ENCODE measurements at places on chromosomes 2 and 18.

GRCh38 chr2:241373446-241373845, 17.4 kb downstream of the FARP2 start:
- DNase-seq: no peak

DNA sequence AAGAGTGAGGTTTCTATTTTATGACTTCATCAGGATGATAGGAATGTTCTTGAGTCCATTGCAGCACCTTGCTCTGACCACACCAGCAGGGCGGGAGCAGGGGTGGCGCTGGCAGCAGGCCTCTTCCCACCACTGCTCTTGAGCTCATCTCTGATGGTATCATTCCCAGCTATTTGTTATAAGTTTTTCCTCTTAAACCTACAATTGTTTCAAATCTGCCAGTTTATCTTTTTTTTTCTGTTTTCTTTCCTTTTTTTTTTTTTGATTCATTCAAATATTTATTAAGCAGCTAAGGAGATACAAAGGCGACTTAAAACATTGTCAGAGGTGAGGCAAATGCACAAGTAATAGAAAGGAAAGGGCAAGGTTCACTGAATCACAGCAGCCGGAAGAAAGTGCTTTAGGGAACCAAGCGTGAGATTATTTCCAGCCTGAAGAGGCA, 28.7 kb downstream of the NIFK start:
- DNase-seq: no peak

DNA sequence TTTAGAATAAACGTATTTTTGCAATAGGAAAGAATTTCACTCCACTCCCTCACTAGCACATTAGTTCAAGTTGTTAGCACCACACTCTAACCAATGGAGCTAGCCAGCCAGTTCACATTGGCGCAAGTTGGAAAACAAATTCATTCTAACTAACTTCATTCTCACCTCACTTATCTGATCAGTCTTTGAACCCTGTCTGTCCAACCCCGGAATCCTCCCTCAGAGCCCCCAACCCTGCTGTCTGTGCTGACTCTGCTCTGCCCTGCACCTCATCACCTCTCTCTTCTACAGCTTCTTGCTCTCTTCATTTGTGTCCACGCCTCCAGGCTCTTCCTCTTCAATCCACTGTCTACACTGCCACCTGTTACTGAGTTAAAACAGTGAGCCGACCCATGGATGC, 356.5 kb downstream of the IRS1 start:
- no peak for DNase-seq

- no peak for DNase-seq
Observed at GRCh38 chr18:24420551-24420950, 5.9 kb upstream of the IMPACT start.

DNA sequence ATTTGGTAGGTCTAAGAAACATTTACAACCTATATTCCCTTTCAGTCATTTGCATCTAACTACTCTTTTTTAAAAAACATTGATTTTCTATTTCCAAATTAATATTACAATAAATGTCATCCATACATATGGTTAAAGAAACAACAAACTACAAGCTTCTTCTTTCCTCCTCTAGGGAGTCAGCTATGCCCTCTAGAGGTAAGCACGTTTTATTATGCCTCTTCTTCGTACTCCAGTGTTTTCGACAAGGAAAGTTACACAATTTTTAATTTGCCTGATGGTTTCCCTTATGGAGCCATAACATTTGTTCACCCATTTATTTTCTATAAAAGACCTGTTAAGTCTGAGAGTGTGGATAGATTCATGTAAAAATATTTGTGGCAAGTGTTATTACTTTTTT, 183.4 kb upstream of the CDH7 start:
- DNase-seq: no peak

DNA sequence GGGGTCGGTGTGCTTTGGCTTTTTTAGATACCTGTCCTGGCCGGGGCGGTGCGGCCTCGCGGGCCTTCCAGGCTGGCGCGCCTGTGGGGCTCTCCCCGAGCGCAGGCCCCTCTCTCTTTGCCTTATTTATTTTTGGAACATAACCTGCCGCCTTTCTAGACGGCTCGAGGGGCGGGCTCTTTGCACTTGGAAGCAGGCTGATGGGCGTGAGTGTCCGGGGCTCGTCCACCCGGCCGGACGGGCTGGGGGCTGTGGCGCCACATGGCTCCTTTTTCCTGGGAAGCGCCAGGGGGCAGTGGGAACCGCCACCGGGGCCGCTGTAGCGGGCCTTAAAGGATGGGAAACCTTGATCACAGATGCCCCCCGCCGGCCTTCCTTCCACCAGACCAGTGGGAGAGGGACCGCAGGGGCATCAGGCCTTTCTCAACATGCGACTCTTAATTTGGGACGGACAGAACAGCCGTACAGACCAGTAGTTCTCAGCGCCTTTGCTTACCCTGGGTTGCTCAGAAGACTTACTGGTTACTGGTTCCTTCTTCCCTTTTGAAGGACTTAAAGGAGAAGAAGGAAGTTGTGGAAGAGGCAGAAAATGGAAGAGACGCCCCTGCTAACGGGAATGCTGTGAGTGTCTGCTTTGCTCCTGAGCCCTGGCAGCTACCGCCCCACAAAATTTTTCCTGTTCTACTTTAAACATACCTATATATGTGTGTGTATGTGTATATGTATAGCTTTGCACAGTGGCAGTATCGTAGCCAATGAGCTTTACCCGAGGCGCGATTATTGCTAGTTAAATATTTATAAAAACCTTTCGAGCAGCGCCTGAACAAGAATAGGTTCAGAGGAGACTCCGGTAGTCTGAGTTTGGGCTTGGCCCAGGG, 2.7 kb downstream of the PTMA start:
- no peak for DNase-seq

DNA sequence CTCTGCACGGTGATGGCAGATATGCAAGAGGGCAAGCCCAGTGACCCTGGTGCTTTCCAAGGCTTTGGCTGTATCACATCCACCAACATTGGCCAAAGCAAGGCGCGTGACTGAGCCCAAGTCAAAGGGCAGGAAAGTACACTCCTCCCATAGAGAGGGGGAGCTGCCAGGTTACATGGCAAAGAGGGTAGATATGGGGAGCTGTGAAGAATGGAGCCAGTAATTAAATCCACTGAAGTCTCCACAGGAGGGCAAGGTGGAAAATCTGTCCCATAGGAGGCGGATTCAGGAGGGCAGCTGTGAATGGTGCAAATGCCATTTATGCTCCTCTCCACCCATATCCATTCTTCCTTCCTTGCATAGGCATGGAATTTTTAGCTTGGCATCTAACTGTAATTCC, 44.6 kb upstream of the THOC1 start:
- no peak for DNase-seq

DNA sequence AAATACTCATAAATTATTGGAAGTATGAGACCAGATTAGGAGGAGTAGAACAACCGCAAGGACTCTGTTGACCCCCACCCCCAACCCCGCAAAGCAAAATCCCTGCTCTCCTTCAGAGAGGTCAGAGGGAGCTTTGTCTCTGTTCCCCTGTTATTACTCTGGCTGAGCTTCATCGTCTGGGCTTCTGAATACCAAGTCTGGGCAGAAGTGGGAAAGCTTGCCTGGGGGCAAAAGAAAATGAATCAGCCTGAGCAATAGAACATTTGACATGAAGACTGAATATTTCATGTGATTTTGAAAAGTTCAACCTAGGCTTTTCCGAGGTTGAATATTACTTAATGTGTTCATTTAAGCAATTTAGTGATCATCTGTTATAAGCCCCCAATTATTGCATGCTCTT, 114.6 kb upstream of the ARHGAP28 start:
- no peak for DNase-seq

GRCh38 chr2:23745726-23746105, 181.2 kb downstream of the ATAD2B start:
- peak; percentile 52 for DNase-seq

- DNase-seq: no peak
Observed at GRCh38 chr2:189527812-189528592, 52.6 kb downstream of the SLC40A1 start.

GRCh38 chr2:170248574-170249393, 70.8 kb downstream of the MYO3B start:
- no peak for DNase-seq

DNA sequence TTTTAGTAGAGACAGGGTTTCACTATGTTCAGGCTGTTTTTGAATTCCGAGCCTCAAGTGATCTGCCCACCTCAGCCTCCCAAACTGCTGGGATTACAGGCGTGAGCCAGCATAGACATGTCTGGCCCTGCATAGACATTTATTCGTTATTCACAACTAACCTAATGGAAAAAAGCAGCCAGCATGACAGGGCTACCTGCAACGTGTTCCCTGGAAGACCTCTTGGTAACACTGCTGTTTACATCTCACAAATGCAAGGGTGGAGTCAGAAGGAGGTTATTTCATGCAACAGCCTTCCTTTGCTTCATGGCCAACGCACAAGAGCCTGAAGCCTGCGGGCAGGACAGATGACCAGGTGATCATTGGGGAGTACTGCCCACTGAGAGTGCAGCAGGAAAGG, 9.2 kb downstream of the SERPINE2 start:
- DNase-seq: no peak

GRCh38 chr2:118668431-118669424, 178.7 kb downstream of the EN1 start:
- peak; percentile 83 for DNase-seq

- DNase-seq: no peak
Observed at GRCh38 chr2:38438883-38439612, 62.0 kb upstream of the ATL2 start.

- DNase-seq: no peak
Observed at GRCh38 chr18:25349926-25350487, 2.0 kb downstream of the ZNF521 start.

DNA sequence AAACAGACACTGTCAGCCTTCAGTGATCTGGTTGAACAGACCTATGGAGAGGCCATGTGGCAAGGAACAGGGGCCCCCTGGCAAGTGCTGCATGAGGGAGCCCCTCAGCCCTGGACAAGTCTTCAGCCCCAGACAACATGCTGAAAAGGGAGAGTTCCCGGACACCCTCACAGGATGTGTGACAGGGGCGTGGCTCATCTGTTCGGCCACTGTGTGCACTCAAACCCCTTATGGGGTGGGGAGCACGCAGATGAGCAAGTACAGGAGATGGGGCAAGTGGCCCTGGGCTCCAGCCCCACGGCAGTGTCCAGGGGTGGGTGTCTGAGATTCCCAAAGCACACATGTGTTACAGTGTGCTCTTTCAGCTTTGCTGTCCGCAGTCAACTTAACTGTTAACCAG, 35.4 kb upstream of the MPPE1 start:
- no peak for DNase-seq

GRCh38 chr18:47779381-47779780, 151.1 kb downstream of the SMAD2 start:
- no peak for DNase-seq

- DNase-seq: no peak
Observed at GRCh38 chr18:35469725-35470124, 28.0 kb downstream of the INO80C start.

- no peak for DNase-seq
Observed at GRCh38 chr18:3773303-3773702, 323.3 kb downstream of the TGIF1 start.

GRCh38 chr18:80103231-80103630, 5.8 kb upstream of the ADNP2 start:
- DNase-seq: peak; percentile 38

GRCh38 chr2:161990741-161991140, 83.3 kb downstream of the DPP4 start:
- DNase-seq: peak; percentile 78

- DNase-seq: peak; percentile 89
Observed at GRCh38 chr2:174682578-174683391, 81.5 kb downstream of the CHRNA1 start.

DNA sequence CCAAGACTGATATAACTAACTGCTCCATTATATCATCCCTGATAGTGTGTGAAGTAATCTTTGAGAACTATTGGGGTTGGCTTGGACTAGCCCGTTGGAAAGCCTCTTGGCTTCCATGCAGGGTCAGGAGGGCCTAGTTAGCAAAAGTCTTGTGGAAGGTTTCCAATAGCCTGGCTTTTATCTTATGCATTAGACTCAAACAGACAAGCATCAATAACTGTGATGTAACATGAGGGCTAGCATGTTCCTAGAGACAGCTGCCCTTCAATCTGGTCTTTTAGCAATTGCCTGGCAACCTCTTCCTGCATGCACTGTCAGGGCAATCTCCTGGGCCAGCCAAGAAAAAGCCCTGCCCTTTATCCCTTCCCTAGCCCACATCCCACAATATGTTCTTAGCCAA, 18.2 kb downstream of the SLC8A1 start:
- no peak for DNase-seq

- peak; percentile 85 for DNase-seq
Observed at GRCh38 chr2:75503048-75503607, 57.6 kb downstream of the EVA1A start.

GRCh38 chr2:41475959-41476358, 571.9 kb upstream of the PKDCC start:
- DNase-seq: no peak

GRCh38 chr18:23126376-23127056, 8.8 kb upstream of the CABLES1 start:
- DNase-seq: peak; percentile 52

GRCh38 chr2:10774394-10774793, 38.2 kb downstream of the PDIA6 start:
- no peak for DNase-seq

DNA sequence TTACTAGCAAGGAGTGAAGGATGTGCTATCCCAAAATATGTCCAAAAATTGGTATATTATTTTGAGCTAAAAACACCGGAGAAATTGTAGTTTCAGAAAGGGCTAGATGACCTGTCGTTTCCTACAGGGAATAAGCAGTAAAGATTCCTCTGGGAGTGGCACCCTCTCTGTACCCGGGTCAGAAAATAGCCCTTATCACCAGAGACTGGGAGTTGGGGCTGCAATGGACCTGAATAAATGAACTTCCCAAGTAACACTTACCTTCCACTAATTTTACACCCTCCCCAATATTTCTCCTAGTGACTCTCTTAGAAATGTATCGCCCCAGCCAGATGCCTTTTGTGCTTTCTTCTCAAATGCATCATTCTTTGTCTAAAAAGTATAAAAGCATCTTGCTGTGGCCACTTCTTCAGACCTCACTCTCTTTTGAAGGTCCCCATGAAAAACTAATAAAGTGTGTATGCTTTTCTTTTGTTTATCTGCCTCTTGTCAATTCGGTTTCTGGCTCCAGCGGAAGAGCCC, 734 bp upstream of the RMC1 start:
- DNase-seq: no peak

DNA sequence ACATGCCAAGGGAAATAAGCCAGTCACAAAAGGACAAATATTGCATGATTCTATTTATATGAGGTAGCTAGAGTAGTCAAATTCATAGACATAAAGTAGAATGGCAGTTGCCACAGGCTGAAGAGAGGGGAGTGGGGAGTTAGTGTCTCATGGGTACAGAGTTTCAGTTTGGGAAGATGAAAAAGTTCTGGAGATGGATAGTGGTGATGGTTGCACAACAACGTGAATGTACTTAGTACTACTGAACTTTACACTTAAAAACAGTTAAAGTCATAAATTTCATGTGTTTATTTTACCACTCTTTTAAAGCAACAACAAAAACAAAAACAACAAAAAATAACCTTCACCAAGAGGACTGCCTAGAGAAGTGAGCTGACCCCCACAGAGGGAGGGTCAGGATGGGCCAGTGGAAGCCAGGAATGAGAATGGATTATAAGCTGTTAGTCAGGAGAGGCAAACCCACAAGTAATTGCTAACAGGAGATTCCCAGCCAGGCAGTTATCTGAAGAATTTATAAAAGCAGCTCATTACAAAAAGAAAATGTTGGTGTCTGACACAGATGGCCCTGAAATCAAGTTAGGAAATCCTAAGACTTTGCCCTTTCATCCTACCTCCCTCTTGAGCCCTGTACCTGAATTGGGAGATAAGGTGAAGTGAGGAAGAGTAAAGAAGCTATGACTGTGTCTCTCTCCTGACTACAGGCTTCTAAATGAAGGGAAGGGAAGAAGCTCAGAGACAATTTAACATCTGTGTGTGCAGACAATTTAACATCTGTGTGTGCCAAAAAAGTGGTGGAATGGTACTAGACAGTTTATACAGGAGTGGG, 263.4 kb downstream of the PDE11A start:
- DNase-seq: peak; percentile 12

All from AG08395 (cell line).